ENCODE measurements at places on chromosomes 16 and 17.
A peak's percentile ranks its signal among the peaks of the same experiment; 100 is the strongest.

- DNase-seq, result no peak
Observed at GRCh38 chr17:45342306-45342705, 25.5 kb upstream of the MAP3K14 start.

GRCh38 chr17:79955167-79955549 is 80.5 kb downstream of the TBC1D16 start:
- no peak for DNase-seq

DNA sequence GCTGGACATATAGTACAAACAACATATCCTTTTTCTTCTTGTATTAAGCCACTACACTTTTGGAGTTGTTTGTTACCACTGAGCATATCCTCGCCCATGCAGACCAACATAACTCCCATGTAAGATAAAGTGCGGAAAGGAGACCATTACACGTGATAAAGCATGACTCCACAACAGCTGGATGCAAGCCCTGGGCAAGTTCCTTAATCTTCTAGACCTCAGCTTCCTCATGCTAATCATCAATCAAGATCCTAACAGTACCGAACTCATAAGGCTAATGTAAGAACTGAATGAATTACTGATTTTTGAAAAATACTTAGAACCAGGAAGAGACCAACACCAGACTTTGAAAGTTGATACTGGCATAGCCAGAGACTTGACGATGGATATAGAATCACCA is 47.0 kb upstream of the GSG1L start:
- no peak for DNase-seq

GRCh38 chr16:63684149-63685101 is 1437.4 kb downstream of the CDH11 start:
- no peak for DNase-seq

DNA sequence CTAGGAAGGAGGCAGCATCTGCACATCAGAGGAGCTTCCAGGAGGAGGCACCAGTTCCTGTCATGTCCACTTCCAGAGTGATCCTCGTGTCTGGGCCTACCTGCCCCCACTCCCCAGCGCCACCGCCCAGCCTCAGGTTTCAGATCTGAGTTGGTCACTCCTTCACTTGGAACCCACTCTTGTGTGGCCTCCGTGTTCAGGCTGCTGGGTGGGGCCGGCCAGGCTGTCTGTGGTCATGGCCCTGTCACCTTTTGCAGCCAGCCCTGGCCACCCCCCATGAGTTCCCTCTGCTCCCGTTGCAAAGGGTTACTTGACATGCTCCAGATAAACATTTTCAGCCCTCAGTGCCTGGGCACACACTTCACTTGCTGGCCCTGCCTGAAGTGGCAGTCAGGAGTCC is 26.6 kb upstream of the SPPL2C start:
- DNase-seq, result no peak

- no peak for DNase-seq
Observed at GRCh38 chr16:58110571-58111301, 18.4 kb downstream of the CFAP20 start.

GRCh38 chr17:18917506-18918032 is 34.4 kb upstream of the SLC5A10 start:
- DNase-seq, result no peak

GRCh38 chr16:72311426-72311825 is 139.5 kb upstream of the PMFBP1 start:
- no peak for DNase-seq

DNA sequence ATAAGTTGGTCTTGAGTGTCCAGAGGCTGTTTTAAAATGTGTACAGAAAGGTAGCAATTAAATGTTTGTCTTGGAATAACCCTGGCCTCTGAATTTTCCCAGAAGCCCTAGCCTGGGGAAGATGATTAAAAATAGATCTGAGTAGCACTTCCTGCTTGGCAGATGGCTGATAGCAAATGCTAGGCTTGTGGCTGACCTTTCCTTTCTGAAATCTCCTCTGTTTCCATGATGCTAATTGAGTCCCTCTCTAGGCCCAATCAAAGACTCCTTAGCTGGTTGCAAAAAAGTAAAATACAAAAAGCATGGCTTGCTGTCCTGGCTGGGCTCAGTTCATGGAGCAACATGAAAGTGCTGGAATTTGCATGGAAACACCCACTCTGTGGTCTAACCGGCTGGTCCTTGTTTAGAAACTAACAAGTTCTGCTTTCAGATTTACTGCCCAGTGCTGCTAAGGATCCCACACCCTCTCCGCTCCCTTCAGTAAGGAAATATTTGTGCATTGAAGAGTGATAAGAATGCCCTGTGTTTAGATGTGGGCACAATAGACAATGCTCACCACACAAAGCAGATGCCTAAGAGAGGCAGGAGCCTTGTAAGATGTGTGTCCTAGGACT is 40.8 kb downstream of the YPEL2 start:
- no peak for DNase-seq

DNA sequence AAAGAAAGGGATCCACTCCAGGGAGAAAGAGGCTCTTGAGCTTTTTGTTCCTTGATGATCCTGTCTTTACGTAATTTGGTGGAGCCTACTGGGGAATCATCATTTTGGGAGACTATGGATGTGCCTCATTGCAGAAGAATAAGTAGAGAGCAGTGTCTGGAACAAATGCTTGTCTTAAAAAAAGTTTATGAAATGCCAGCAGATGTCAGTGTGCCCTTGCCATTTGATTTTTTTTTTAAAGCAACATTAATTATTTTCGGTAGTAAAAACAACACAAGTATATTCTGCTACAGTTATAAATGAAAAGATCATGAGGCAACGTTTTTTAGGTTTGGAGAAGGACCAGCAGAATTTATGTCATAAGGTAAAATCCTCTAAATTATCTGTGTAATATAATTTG is 934.8 kb upstream of the EEF2KMT start:
- no peak for DNase-seq

DNA sequence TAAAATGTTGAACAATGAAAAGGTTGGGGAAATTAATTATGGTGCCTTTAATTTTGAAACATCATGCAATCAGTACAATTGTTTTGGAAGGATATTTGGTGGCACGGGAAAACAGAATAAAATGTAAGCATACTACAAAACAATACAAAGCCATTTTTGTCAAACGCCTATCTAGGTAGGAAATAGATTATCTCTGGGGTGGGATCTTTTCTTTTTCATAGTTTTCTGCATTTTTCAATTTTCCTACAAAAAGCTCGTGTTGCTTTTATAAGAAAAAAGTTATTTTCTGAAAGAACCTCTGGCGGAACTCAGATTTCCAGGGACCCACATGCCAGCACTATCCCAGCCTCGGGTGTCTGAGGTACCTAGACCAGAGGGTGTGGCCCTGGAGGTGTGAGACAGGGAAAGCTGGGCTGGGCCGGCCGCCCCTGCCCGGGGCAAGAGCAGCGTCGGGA is 961 bp upstream of the MAP3K3 start:
- DNase-seq, result no peak

GRCh38 chr17:77332034-77332971 is 191.5 kb downstream of the SEC14L1 start:
- DNase-seq, result peak; percentile 36

GRCh38 chr16:827513-827912 is 27.0 kb upstream of the GNG13 start:
- no peak for DNase-seq

GRCh38 chr17:41428591-41429291 is 4.4 kb upstream of the KRT37 start:
- no peak for DNase-seq

- DNase-seq, result no peak
Observed at GRCh38 chr17:2924211-2924610, 128.0 kb downstream of the RAP1GAP2 start.

- no peak for DNase-seq
Observed at GRCh38 chr16:86756882-86757703, 178.7 kb downstream of the FOXL1 start.

GRCh38 chr17:76689859-76690258 is 20.9 kb downstream of the MXRA7 start:
- DNase-seq, result no peak

GRCh38 chr16:81185416-81185815 is 53.1 kb upstream of the BCO1 start:
- DNase-seq, result no peak

Data from stimulated activated CD4-positive, alpha-beta T cell treated with anti-CD3 and anti-CD28 coated beads, Interleukin-4, amount 100 ng/mL, for 24 hours (primary cell).